NCI-H1694 treated with DMSO at 0.1 percent for 48 hours (cell line): ENCODE measurements at places on chromosomes 13 and 19.

- DNase-seq = no peak
Observed at GRCh38 chr13:62629618-62630017, 1214.0 kb upstream of the PCDH20 start.

DNA sequence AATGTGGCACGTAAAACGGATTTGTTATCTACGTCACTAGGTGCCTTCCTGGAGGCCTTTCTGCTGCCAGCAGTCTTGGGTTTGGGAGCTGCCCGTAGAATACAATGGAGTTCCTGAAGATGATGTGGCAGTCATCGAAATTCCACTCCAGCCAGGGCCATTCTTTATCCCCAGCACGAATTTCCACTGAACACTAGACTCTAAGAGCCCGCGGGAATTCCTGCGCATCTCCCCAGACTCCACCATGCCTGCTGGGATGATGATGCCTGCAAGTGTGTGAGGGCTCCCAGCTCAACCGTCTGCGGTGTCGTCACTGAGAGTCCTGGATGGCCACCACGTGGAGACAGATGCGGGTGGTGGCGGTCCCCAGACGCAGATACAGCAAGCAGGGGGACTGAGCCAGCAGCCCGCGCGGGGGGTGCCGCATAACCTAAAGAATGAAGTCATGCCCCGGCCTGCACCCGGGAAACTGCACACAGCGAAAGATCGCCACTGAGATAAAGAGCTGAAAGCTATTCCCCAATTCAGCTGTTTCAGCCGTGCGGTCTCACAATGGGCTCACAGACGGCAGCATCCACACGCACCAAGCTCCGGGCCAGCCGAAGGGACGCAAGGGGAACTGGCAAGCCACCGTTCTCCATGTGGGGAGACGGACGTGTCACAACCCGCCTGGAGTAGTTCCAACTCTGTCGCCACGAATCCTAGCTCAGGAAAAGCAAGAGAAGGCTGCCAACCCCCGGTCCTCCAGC, 41.1 kb downstream of the COL4A1 start:
- DNase-seq = no peak

- DNase-seq = no peak
Observed at GRCh38 chr19:46629546-46630025, 4.7 kb upstream of the PTGIR start.

GRCh38 chr19:30053558-30053957, 111.5 kb downstream of the URI1 start:
- no peak for DNase-seq

- DNase-seq = no peak
Observed at GRCh38 chr13:79966059-79966458, 374.9 kb downstream of the SPRY2 start.

DNA sequence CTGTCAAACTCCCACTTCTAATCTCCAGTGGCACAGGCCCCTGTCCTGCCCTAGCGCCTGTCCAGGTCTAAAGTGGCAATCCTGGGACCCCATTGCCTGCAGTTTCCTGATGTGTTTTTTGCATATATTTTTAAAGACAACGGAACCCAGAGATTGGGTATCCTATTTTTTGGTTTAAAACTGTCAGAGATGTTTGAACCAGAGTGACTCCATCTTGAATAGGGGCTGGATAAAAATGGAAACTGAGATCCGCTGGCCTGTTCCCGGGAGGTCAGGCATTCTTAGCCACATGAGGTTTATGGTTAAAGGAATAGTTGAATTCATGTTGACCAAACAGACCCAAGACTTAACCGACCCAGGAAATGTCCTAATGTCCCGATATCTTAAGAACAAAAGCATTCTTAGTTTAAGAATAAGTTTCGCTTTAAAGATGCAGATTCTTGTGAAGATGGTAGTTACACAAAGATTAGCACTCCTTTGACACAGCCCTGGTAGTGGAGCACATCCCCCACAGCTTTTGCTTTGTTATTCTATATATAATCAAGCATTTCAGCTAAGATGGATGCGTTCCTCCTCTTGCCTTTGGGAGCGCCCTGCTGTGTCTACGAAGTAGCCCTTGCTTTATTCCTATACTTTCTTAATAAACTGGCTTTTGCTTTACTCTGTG, 332.1 kb downstream of the UQCRFS1 start:
- DNase-seq = no peak

DNA sequence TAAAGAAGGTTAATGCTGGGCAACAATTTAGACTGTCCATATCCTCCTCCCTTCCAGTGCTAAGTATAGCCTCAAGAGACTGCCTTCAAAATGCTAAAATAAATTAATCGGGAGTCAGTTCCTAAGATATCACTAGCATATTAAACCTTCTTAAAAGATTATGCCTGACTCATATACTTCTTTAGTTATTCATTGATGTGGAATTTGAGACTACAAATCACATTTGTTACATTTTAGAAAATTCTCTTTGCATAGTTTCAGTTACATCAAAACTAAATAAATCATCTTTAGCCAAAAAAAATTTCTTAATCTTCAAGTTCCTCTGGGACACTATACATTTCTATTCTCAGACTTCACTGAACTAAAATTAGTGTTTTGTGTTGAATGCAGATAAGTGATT, 769.1 kb downstream of the PCDH9 start:
- DNase-seq = no peak

- DNase-seq = no peak
Observed at GRCh38 chr13:30874111-30874510, 32.0 kb upstream of the MEDAG start.

GRCh38 chr19:53626976-53627375, 4.8 kb upstream of the DPRX start:
- DNase-seq = no peak

DNA sequence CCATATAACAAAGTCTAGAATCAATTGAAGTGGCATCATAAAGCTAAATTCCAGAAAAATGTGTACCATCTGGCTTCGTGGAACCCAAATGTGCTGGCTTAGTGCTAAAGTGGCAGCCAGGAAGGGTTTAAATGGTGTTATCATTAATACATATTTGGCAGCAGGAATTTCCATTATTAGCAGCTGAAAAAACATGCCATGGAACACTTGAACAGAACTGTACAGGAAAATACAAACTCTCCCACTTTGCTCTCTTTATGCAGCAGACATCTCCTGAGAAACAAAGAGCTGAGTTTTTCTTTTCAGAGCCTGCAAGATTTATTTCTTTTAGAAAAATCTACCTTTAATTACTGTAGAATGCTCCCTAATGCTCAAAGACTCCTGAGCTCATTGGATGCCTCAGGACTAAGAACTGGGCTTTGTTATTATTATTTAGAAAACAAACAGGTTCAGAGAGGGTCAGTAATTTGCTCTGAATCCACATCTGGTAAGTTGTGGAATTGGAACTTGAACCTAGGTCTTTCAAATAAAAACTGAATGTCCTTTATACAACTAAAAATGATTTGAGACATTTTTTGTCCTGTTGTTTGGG, 179.0 kb downstream of the LACC1 start:
- peak; percentile 65 for DNase-seq

DNA sequence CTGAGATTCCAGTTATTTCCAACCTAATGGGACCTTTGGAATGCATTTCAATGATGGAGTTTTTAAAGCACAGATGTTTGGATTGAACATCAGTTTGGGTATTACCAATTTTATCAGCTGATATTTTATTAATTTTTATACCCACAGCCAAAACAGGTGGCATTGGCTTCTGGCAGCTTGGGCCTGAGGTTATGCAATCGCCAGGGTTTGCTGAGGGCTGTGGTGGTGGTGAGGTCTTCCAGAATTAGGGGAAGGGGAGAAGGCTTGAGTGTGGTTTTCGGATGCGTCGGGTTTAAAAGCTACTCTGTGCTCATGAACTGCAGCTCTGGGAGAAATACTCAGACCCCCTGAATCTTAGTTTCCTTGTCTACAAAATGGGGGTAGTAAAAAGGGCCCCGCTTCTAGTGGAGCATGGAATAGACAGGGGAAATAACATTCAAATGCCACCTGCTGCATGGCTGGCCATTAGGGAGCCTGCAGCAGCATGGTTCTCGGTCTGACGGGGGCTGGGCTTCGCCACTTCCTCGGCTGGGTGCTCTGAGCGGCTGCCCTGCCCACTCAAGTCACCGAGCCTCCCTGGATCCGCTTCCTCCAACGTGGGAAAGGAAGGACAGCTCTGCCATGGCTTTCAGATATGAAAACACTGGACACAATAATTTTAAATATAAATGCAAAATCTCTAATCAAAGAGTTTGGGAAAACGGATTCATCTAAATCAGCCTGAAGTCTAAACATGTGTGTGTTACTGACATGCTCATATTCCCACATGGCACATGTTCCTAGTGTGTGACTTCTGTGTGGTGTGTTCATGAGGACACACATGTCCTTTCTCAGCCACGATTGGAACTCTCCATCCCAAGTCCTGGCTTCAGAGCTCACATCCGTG, 35.2 kb downstream of the ADPRHL1 start:
- no peak for DNase-seq

DNA sequence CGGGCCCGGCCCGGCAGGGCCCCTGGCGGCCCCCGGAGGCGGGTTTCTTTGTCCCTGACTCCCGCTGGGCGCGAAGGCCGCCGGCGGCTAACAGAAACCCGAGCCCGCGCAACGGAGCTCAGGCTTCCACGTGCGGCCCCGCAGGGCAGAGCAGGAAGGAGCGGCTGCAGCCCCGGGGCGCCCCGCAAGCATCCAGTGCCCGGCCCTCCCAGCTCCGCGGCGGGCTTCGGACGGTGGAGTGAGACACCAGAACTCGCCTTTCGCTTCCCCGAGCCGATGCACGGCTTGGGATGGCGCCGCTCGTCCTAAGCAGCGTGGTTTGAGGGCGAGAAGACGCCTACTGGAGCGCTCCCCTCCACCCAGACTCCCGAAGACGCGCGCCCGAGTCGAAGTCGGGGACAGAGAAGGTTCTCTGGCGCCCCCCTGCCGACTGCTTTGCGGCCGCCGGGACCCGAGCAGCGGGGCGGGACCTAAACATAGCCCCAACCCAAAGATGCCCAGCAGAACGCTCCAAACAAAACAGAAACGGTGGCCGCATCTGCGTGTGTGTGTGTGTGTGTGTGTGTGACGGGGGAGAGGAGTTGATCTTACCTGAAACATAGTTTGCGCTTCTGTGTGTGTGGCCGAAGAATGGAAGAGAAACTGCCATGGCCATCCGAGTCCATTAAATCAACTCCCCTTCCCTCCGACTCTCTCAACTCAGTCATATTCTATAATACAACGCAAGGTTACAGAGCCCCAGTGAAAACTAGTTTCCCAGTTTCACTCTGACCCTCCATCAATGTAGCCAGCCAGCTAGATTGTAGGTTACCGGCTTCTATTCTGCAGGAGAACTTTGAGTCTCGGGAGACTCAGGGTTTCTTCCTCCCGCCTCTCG, 629 bp upstream of the FGF9 start:
- DNase-seq = no peak

- no peak for DNase-seq
Observed at GRCh38 chr13:32385410-32385809, 42.5 kb downstream of the N4BP2L1 start.

DNA sequence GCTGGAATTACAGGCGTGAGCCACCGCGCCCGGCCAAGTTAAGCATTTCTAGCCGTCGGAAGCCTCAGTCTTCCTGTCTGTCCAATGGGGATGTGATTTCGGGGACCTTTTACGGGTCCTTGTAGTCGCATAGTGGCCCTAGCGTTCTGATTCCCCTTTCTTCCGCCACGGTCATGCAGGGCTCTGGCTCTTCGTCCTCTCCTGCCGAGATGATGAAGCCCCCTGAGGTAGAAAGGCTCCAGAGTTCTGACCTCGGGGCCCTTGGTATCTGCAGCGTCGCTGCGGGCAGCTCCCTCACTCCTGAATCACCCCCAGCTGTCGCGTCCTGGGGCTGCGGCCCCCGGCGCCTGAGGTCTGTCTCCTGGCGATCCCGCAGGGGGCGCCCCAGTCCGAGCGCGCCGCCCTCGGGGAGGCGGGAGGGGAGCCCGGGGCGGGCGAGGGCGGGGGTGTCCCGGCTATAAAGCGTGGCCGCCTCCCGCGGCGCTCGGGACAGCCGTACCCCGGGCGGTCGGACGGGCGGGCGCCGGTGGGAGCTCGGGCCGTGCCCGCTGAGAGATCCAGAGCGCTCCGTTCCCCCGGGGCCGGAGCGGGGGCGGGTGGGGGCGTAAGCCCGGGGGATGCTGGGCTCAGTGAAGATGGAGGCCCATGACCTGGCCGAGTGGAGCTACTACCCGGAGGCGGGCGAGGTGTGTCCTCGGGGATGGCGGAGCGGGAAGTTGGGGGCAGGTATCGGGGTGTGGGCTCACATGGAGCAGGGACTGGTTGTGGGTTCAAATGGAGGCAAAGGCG, at the start of gene FOXA3:
FOXA3 (plus strand) TSS at position 487 of the 789 bp plus-strand sequence; CDS start at position 618, 131 bp downstream.
- peak; percentile 38 for DNase-seq

DNA sequence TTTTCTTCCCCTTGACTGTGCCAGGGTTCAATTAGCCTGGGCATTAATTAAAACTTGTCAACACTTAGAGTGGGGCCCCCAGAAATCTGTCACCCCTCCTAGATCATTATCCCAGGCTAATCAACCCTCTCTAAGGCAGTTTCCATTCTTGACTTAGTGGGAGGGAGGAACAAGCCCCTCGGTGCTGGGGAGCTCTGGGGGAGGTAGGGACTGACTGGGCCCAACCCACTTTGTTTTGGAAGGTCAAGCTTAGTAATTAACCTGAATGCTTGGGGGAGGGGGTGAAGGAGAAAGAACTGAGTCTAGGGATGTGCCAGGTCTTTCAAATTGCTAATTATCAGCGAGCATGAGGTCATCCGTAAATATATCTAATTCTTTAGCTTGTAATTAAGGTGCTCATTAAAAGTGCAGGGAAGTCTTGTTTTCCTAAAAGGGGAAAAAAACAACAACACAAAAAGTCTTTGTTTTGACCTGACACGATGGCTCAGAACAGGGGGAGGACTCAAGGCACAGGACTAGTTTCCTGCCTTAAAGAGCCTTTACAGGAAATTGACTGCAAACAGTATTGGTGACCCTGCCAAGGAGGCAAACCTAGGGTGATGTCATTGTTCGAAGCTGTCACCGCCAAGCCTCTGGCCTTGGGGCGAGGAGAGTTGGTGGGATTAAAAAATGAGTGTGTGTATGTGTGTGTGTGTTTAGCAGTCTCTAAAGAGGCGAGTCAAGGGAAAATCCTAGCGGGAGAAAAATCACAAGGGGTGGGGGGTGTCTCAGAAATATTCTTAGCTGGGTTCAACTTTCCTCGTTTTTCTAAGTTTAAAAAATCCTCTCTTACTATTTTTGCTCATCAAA, 19.4 kb downstream of the ACTN4 start:
- DNase-seq = no peak

- DNase-seq = no peak
Observed at GRCh38 chr19:1672038-1672768, 19.8 kb upstream of the TCF3 start.
